Prostate gland (tissue), 2 donors: ENCODE measurements at places on chromosomes 6 and 20. TPM values are rescaled to one million over a fixed set of nuclear protein-coding genes. Genes with fewer than 3 reads are reported as not detected.

ZFP57 gene
- total RNA-seq: 0.57 TPM

GRCh38 chr6:127069659-127070279 lies 48.7 kb upstream of the RSPO3 start:
- DNase-seq: no peak
- no peaks in the 10 kb centered on the region for H3K4me1 ChIP-seq
- no peak overlapping the region for H3K27ac ChIP-seq
- H3K36me3 ChIP-seq: no peaks in the 10 kb centered on the region
- no peak overlapping the region for H3K4me3 ChIP-seq

DNA sequence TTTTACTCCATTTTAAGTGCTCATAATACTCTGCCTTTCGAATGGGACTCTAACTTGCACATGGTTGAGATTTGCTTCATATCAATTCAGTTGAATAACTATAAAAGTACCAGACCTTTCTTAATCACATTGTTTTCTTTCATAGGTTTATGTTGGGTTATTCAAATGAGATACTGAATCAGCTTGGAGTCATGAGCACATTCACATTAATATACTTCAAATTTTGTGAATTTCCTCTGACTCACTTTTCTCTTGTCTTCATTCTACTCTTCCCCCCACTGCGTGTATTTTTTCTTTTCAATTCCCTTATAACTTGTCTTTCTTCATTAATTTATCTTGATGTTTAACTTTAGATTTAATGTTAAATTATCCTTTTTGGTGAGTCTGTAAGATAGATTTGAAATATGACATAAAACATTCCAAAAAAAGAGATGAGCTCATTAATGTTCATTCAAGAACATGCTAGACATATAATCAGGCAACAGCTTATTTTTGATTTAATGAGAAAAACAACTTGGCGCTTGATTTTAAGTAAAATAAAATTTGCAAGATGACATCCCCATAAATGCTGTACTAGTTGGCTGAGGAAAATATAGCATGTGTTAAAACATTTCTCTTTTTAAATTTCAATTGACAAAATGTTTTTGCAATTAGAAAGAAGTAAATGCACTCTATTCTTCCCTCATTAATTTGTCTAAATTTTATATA lies 736.0 kb downstream of the CD109 start:
- no peak overlapping the region for H3K27ac ChIP-seq
- no peaks in the 10 kb centered on the region for H3K36me3 ChIP-seq
- no peak for DNase-seq
- H3K4me3 ChIP-seq: no peak overlapping the region

DNA sequence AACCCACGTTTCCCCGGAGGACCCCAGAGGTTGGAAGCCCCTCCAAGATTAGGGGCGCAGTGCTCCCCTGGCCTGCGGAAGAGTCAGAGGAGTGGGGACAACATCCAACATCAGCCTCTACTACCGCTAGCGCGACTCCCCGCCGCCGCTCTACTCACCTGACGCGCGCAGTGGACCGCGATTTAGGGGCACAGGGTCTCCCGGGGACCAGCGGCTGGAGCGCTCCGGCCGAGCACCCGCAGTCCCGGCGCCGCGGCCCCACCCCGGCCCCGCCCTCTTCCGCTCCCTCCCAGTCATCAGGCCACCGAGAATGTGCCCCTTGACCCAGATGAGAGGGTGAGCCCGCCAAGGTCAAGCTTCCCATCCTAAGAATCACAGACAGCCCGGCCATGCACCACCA lies at the start of gene ZFP57:
ZFP57 (minus strand) TSS at position 249 of the 400 bp plus-strand sequence. CDS start 4,149 bp downstream, outside the sequence.
- no peak for DNase-seq
- no peaks in the 10 kb centered on the region for H3K27me3 ChIP-seq
- no peaks in the 10 kb centered on the region for H3K36me3 ChIP-seq
- no peaks in the 10 kb centered on the region for H3K4me1 ChIP-seq
- no peak within 1 kb of the TSS for H3K4me3 ChIP-seq

DNA sequence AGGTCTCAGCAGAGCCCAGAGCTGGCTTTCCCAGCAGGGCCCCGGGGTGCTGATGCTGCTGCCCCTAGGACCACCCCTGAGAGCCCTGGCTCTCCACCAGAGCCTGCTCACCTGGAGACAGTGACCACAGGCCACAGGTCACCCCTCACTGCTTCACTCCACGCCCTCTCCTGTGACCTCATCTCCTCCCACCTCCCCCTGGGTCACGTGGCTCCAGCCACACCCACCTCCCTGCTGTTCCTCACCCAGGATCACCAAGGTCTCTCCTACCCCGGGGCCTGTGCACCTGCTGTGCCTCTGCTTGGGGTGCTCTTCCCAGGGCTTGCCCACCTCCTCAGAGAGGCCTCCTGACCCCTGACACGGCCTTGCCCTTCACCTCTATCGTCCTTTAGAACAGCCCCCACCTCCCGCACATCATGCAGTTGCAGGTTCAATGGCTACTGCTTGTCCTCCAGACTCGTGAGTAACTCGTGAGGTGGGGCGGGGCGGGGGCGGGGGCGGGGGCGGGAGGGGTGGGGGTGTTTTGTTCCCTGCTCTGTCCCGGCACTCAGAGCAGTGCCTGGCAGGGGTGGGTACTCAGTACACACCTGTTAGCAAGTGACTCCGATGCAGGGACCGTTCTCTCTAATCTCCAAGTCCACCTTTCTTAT lies 468.0 kb downstream of the PREX1 start:
- no peaks in the 10 kb centered on the region for H3K27me3 ChIP-seq
- H3K4me1 ChIP-seq: no peaks in the 10 kb centered on the region
- H3K4me3 ChIP-seq: no peak overlapping the region
- no peaks in the 10 kb centered on the region for H3K36me3 ChIP-seq
